ENCODE measurements at places on chromosomes 13 and 19.

DNA sequence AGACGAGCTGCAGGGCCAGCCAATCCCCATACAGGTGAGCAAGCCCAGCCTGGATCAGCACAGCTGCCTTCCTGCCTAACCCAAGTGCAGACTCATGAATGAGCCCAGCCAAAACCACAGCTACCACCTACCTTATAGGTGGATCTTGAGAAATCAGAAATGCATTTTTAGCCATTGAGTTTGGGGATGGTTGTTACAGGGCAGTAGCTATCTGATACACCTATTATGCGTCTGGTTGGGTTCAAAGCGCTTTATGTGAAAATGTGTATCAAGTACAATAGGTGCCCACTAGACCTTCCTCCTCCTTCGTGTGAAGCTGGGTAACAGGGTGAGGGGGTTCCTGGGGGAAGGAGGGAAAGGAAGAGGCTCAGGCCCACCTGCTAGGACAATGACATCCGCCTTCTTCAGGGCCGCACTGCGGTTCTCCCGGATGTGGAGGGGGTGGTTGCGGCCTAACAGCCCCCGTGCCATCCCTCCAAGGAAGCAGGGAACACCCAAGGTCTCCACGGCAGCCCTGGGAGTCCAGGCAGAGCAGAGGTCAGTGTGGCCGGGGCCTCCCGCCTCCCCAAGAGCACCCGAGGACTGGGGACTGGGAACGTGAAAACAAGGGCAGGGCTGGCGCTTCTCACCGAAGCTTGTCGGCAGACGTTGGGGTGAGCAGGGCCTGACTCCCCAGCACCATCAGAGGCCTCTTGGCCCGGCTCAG, 11.7 kb downstream of the SYDE1 start:
- DNase-seq = no peak

GRCh38 chr19:4064496-4065260, 2.0 kb downstream of the ZBTB7A start:
- no peak for DNase-seq

DNA sequence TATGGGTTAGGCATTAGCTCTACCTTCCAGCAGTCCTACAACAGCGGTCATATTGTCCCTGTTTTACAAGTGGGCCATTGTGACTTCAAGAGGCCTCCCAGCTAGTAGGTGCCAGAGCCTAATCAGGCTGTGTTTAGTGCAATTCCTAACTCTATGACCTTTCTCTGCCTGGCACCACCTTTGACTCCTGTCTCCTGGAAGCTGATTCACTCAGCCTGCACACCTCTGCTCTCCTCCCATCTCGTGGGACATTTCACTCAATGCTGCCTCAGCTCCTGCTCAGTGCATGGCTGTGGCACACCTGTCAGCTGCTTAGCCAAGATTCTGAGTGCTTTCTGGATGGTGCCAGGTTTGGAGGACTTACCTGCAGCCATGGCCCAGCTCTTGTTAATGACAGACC, 9.5 kb upstream of the GJB6 start:
- no peak for DNase-seq

DNA sequence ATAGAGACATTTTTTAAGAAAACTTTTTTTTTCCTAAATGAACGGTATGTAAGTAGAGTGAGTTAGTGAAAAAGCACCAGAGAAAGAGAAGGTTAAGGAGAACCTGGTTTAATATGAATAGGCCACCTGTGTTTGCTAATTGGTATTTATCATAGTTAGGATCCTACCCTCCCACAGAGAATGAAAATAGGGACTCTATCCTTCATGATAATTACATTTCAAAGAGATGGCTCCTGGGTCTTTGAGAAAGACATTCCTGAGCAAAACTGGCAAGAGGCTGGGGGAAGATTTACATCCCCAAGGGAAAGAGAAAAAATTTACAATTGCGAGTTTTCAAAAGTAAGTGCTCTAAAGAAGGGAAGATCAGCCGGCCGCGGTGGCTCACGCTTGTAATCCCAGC, 1284.5 kb downstream of the SLITRK1 start:
- DNase-seq = no peak

- no peak for DNase-seq
Observed at GRCh38 chr19:35531291-35531690, 2.0 kb upstream of the GAPDHS start.

- no peak for DNase-seq
Observed at GRCh38 chr19:43725468-43725867, 9.6 kb downstream of the IRGC start.

- no peak for DNase-seq
Observed at GRCh38 chr19:38277549-38277948, 13.2 kb downstream of the SPINT2 start.

DNA sequence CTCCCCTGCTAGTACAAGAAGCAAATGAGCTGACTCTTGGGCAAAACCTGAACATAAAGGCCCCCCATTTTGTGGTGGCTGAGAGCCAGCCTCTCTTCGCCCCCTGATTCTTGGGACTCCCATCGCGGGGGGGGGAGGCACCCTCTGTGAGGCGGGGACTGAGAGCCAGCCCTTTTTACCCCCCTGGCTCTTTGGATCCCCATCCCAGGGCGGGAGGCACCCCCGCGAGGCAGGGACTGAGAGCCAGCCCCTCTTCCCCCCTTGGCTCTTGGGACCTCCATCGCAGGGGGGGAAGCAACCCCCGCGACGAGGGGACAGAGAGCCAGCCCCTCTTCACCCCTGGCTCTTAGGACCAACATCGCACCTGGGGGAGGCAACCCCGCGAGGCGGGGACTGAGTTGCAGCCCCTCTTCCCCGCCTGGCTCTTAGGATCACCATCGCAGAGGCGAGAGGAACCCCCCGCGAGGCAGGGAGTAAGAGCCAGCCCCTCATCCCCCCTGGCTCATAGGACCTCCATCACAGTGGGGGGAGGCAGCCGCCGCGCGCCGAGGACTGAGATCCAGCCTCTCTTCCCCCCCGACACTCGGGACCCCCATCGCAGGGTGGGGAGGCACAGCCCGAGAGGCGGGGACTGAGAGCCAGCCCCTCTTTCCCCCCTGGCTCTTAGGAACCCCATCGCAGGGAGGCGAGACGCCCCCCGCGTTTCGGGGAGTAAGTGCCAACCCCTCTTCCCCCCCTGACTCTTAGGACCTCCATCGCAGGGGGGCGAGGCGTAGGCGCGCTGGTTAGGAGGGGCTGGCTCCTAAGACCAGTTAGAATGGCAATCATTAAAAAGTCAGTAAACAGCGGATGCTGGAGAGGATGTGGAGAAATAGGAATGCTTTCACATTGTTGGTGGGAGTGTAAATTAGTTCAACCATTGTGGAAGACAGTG, 2428.4 kb upstream of the PCDH20 start:
- DNase-seq = no peak

DNA sequence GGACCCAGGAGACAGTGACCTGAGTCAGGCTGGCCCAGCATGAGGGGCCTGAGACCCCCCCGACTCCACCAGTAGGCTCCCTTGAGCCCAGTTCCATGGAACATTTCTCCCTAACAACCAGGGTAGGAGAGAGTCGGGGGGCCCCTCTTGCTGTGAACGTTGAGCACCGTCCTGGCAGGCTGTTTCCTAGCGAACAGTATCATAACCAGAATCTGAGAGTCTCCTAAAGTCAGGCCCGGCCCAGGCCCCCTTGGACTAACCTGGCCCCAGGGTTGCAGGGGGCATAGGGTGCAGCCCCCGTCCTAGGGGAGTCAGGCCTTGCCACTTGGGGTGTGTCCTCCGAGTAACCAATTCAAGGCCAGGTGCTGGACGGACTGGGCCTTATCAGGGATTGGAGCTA, 13.7 kb downstream of the TMEM150B start:
- DNase-seq = no peak

DNA sequence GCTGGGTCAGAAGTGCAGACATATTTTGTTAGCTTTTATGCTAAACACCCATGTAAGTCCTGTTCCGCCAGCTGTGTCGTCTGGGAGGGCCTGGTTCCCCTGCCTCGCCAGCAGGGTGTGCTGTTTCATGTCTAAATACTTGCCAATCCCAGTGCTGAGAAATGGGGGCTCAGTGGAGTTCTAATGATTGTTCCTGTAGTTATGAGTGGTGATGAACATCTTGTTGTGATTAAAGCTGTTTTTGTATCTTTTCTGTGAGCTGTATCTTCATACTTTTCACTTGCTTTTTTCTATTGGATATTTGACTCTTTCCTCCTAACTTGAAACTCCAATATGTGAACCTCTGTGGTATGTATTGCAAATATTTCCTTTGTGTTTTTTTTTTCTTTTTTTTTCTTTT, 32.7 kb downstream of the KDM4B start:
- DNase-seq = peak; percentile 6

- no peak for DNase-seq
Observed at GRCh38 chr13:49357694-49358093, 86.2 kb downstream of the CAB39L start.

- DNase-seq = no peak
Observed at GRCh38 chr19:55473225-55474012, 3.0 kb upstream of the ZNF628 start.

DNA sequence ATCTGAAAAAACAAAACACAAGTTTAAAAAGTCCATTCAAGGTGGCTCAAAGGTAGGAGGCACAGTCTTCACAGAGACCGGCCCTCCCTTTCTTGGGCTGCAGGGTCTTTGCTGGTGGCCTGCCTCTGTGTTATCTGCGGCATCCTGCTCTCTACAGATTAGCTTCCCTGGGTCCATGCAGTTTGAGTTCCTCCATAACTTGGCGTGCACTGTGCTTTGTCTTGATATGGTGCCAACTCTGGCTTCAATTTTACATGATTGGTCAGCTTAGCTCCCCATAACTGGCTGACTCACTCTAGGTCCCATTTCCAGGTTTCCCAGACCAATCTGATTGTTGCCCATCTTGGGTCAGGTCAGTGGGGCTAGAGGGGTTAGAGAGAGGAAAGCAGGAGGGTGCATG, 41.8 kb downstream of the TPT1 start:
- no peak for DNase-seq

- DNase-seq = no peak
Observed at GRCh38 chr13:42707048-42707447, 74.3 kb upstream of the FAM216B start.

- DNase-seq = no peak
Observed at GRCh38 chr19:17156947-17157302, 58.2 kb upstream of the USE1 start.

DNA sequence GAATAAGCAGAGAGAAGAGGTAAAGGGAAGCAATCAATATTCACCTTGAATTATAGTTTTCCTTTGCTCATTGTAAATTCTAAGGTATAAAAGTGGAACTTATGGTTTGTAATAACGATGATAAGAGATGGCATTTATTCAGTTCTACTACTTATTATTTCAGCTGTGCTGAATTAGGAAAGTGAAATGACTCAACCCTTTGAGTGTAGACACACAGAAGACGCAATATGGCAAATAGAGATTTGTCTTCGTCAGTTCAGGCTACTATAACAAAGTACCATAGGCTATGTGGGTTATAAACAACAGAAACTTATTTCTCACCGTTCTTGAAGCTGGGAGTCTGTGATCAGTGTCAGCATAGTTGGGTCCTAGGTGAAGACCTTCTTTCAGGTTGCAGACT, 713.0 kb upstream of the PCDH9 start:
- DNase-seq = no peak

GRCh38 chr19:30790056-30790680, 418.0 kb downstream of the ZNF536 start:
- DNase-seq = no peak

- DNase-seq = peak; percentile 74
Observed at GRCh38 chr19:49808711-49809159, 4.4 kb downstream of the FUZ start.

- no peak for DNase-seq
Observed at GRCh38 chr13:39254601-39255000, 216.3 kb downstream of the NHLRC3 start.

- DNase-seq = no peak
Observed at GRCh38 chr13:91596842-91597241, 198.4 kb downstream of the GPC5 start.

GRCh38 chr13:103759361-103759760, 693.1 kb upstream of the SLC10A2 start:
- no peak for DNase-seq

- no peak for DNase-seq
Observed at GRCh38 chr13:85313761-85314503, 485.3 kb downstream of the SLITRK6 start.

GRCh38 chr13:98521461-98522247, 55.3 kb downstream of the STK24 start:
- DNase-seq = no peak

- DNase-seq = no peak
Observed at GRCh38 chr13:27257233-27257568, 5.8 kb downstream of the RPL21 start.

DNA sequence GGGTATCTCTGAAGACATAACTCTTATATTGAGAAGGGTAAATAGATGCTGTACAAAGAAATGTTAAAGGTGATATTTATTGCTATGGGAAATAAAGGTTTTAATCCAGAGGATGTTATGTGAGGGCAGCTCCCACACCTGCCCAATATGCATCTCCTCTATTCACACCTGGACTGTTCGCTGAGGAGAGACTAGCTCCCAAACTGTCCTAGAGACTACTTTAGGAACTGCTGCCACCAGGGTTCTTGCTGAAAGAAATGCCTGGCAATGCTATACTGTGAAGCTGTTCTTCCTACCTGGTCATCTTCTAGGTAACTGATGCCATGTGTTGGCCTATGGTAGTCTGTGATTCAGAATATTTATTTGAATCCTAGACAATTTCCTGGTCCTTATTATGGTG, 1421.5 kb upstream of the SPRY2 start:
- DNase-seq = no peak

DNA sequence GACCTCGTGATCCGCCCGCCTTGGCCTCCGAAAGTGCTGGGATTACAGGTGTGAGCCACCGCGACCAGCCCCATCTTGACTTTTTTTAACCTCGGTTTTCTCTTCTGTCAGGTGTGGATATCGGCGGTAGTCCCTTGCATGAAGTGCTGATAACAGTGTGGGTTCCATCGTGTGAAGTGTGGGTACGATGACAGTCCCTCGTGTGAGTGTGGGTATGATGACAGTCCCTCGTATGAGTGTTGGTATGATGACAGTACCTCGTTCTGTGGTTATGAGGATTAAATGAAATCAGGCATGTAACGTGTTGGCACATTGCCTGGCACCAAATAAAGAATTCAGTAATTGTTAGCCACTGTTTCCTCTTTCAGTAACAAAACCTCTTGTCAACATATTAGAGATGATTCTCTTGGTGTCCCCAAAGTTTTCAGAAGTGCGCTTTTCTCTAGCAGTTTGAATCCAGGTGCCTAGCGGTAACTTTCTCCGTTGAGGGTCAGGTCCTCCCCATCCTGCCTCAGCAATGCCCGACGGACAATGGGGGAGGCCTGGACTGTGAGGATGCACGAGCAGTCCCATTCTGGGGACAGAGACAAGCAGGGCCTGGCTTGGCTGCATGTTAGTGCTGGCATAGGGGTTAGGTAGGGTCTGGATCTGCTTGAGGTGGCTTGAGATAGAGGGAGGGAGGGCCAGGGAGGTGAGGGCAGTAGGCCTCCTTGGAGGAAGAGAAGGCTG, 15.3 kb downstream of the GATAD2A start:
- no peak for DNase-seq

GRCh38 chr19:11659612-11660011, 62.3 kb downstream of the ZNF627 start:
- DNase-seq = no peak

Data from stimulated activated CD8-positive, alpha-beta memory T cell treated with anti-CD3 and anti-CD28 coated beads, Interleukin-4, amount 100 ng/mL, for 1 hour (primary cell).